ENCODE measurements at places on chromosomes 12 and 14.

GRCh38 chr12:30725739-30726138, 29.0 kb downstream of the CAPRIN2 start:
- DNase-seq: no peak

- DNase-seq: no peak
These were observed 205.6 kb downstream of the BCL11B start for GRCh38 chr14:99066378-99066777.

- no peak for DNase-seq
These were observed 105.2 kb downstream of the SLC41A2 start for GRCh38 chr12:104852896-104853295.

DNA sequence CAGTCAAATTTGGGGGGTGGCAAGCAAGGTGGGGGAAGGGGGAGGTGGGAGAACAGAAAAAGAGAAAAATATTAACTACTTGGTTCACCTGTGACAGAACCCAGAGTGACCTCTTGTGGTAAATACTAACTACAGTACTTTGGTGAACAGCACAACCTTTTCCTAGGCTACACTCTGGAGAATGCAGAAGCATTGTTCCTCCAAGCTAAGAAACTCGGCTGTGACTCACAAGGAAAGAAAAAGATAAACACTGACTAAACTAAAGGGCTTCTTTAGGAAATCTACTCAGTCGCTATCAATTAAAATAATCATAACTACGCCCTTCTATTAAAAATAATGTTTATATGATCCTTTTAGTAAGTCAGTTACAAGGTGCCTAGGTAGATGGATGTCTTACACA, 5.4 kb downstream of the KCNH5 start:
- no peak for DNase-seq

DNA sequence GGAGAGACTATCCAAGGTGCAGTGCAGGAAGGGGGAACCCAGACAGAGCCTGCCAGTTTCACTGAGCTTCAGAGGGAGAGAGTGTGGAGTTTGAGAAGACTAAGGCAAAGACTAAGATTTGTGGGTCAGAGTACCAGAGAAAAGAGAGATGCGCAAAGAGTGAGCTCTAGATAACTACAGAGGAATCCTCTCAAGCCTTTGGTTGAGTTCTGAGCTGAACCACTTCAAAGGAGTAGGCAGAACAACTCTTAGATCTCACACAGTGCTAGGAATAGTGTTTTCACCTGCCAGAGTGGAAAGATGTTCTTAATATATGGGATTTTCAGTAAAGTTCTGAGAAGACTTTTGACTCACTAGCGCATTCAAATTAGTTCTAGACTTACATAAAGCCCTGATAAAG, 10.7 kb upstream of the M6PR start:
- DNase-seq: no peak

DNA sequence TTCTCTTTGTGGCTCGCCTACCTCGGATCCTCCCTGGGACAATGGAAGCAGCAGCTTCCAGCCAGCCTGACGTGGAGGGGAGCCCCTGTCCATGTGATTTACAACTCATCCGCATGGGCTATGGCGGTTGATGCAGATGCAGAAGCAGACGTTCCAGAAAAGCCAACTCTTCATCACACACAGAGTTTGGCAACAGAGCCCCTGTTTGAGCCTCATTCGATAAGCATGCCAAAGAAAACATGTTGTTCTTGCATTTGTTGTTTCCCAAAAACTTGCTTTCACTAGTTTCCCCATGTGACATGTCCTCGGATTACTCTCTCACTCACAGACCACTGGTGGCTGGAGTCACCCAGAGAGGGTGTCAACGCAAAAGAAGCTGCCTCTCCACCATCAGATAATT, 16.4 kb upstream of the TC2N start:
- DNase-seq: no peak

- DNase-seq: no peak
These were observed 774 bp downstream of the SERPINA11 start for GRCh38 chr14:94451826-94452225.

- DNase-seq: peak; percentile 85
These were observed 37.0 kb upstream of the P2RX7 start for GRCh38 chr12:121095544-121096198.

DNA sequence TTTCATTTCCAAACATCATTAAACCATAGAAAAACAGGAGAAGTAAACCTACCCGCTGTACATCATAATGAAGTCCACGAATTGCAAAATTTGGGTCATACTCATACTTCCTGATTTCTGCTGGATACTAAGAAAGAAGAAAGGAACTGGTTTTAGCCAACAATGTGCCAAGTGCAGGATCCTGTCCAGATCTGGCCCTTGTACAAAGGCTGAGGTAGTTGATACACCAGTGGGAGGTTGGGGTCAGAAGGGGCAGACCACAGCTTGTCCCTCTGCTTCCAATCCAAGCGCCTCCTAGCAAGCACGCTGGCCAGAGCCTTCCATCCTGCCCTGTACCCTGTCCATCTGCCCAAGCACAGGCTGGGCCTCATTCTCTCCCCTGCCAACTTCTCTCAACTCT, 34.2 kb downstream of the NT5DC3 start:
- DNase-seq: no peak

GRCh38 chr12:93974252-93974651, 174.1 kb upstream of the PLXNC1 start:
- no peak for DNase-seq

GRCh38 chr12:43287706-43288383, 264.2 kb downstream of the ADAMTS20 start:
- DNase-seq: no peak

DNA sequence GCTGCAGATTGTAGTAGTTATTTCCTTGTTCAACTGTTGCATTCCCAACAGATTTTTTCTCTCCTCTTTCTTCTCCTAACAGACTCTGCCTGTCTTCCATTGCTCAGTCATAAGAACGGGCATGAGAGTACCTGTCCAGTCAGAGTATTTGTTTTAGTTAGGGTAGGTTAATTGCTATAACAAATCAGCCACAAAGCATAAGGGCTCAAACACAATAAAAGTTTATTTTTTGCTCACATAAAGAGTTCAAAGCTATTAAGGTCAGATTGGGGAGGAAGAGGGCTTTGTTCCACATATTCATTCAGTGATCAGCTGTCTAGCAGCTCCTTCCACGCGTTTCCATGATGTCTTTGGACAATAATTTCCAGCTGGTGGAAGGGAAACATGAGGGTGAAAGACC, 92.8 kb upstream of the PLXNC1 start:
- no peak for DNase-seq

Measured in activated T-cell treated with anti-CD3 and anti-CD28 coated beads, Interleukin-2, amount 50 U/mL, for 24 hours (primary cell).